CD14-positive monocyte (primary cell): ENCODE measurements at places on chromosomes 2 and 18.

- DNase-seq = no peak
Measured at GRCh38 chr18:6411382-6411781, 3.3 kb downstream of the L3MBTL4 start.

- DNase-seq = no peak
Measured at GRCh38 chr2:79084495-79085135, 3.2 kb downstream of the REG1B start.

GRCh38 chr18:24585996-24586566, 125.6 kb downstream of the HRH4 start:
- no peak for DNase-seq

GRCh38 chr18:23330423-23330822, 122.7 kb upstream of the RIOK3 start:
- no peak for DNase-seq

- DNase-seq = no peak
Measured at GRCh38 chr2:6480514-6480913, 385.2 kb downstream of the CMPK2 start.

- no peak for DNase-seq
Measured at GRCh38 chr18:32208023-32208422, 18.2 kb downstream of the MEP1B start.

DNA sequence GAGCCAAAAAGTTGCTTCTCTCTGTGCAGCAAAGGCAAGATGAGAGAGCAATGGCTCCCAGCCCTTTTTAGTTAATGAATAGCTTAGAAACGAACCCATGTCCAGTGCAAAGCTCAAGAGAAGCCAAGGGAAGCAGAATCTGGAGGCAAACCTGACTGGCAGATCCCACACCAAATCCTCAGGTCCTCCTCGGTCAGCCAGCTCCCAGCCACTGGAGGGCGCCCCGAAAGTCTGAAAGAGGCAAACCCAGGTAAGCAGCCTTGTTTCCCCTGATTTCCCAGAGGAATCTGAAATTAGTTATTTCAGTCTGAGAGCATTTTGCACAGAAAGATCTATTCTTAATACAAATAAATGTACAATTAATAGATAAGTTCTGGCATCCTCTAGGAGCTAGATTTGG, 71.3 kb upstream of the PID1 start:
- DNase-seq = peak; percentile 50

DNA sequence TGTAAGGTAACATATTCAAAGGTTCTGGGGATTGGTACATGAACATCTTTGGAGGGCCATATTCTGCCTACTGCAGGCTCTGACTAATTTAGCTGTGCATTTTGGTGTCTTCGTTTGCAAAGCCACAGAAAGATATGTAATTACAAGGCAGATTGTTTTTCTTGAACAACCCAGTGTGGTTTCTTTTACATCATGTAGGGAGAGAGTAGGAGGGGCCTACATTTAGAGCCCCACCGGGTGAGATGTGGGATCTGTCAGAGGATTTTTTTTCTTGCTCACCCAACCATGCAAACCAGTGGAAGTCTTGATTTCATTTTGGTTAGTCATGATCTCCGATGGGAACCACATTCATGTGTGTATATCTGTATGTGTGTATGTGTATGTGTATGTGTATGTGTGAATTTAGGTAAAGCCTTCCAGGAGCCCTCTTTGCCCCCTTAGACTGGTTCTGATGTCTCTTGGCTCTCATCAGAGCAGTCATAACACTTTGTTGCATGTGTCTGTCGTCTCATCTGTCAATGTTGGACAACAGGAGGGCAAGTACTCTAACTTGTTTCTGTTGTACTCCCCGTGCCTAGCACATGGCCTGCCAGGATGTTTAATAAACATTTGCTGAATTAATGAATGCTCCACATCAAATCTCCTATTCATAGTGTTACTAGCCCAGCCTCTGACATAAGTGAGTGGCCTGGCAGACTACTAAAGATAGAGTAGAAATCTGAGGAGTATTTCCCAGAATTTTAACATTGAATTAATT, 239.9 kb downstream of the MTX2 start:
- DNase-seq = no peak

- DNase-seq = no peak
Measured at GRCh38 chr2:98396745-98397355, 47.8 kb upstream of the INPP4A start.
